Psoas muscle (tissue), 8 donors: ENCODE measurements at places on chromosomes 16 and 17.

DNA sequence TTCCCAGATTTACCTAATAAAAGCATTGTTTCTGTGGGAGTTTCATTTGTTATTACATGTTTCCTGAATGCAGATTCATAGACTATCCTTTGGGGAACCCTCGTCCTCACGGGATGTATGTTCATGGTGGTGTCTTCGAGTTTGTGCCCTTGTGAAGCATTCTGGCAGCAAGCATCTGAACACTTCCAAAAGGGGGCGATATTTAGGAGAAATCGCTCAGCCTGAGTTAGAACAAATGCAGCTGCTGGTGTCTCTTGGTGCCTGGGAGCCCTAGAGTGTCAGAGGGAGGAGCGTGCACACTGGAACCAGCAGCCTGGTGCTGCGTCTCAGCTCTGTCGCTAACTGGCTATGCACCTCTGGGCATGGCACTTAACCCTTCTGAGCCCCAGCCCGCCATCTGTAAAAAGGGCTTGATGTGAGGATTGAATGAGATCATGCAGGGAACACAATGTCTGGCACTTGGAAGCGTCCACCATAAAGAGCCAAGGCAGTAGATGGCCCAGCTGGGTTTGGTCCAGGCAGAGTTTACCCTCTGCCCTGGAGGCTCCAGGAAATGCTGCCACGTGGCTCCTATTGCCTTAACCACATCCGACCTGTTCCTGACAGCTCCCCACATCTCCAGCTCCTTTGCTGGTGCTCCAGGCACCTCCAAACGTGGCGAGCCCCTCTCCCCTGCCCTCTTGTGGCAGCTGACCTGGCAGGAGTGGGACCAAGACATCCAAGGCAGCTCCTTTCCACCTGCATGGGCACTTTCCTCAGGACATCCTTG lies 25.0 kb upstream of the C16orf78 start:
- DNase-seq, result no peak

GRCh38 chr16:79595231-79595641 lies 5.3 kb downstream of the MAF start:
- DNase-seq, result no peak

DNA sequence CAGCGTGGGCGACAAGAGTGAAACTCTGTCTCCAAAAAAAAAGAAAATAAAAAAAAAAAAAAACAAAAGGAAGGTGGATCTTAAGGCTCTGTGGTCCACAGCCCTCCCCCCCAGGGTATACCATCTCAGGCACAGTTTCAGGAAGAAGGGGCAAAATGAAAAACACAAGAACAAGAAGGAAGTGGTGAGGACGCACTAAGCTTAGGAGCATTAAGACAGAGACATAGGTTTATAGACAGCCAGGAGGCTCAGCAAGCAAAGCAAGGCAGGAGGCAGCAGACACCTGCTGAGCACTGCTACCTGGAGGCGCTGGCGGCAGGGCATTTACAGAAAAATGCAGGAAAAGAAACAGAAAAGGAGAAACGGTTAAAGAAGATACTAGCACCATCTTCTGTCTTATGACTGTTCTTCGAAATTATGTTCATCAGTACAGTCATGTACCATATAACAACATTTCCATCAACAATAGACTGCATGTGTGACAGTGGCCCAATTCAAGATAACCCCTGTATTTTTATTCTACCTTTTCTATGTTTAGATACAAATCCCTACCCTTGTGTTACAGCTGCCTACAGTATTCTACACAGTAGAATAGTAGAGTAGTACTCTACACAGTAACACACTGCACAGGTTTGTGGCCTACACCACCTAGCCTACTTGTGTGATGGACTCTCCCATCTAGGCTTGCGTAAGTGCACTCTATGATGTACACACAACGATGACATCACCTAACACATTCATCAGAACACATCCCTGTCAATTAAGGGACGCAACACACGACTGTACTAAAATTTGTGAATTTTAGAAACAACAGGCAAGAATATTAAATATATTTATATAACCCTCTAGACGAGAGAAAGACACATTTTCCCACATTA lies 62.5 kb downstream of the XPO6 start:
- no peak for DNase-seq

- DNase-seq, result no peak
These were observed 650 bp downstream of the EPN3 start for GRCh38 chr17:50533185-50533584.

DNA sequence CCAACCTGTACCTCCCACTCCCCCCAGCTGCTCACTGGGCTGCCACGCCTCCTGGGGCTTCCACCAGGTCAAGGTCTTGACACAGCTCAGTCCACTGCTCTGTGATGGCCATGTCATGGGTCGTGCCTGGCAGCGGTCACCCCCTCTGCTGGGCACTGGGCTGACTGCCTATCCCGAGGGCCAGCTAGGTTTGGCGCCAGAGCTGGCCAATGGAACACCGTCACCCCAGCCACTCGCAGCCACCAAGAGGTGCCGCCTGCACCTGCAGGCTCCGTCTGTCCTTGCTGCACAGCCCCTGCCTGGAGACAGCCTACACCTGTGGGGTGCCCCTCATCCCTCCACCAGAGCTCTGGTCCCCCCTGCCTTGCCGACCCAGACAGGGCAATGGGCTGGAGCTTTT lies 4.5 kb upstream of the RAB40C start:
- DNase-seq, result no peak
